ENCODE measurements at places on chromosomes 3 and 15.

GRCh38 chr3:116256843-116257485 is 188.3 kb downstream of the LSAMP start:
- DNase-seq = no peak

- DNase-seq = no peak
These were observed 7.4 kb upstream of the CCDC33 start for GRCh38 chr15:74228723-74229081.

DNA sequence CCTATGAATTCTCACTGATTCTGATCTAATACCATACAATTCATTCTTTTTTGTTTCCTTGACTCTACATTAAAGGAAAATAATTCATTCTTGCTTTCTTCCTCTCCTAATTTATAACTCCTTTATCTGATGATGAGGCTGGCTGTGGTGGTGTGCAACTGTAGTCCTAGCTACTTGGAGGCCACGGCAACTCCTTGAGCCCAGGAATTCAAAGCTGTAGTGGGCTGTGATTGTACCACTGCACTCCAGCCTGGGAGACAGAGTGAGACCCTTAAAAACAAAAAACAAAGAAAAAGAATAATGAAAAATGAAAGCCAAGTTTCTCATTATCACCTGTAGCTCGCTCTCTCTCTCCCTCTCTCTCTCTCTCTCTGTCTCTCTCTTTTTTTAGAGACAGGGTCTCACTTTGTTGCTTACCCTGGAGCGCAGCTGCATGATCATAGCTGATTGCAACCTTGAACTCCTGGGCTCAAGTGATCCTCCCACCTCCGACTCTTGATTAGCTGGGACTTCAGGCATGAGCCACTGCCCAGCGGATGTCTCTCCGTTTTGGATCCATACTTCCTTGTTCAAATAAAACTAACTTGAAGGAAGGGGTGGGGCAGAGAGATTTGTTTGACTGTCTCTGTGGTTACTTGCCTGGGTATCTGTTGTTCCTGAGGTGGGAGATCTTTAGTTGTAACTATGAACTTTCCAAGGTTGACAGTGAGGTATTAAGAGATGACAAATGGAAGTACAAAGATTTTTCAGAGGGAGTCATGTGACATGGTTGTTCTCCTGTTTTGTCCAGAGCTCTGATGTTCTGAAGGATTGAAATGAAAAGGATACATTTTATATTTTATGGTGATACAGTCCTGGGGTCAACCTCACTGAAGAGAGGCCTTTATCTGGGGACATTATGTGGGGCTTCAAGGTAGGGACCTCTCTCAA is 46.9 kb downstream of the STARD9 start:
- DNase-seq = no peak

GRCh38 chr3:108552267-108553159 is 36.7 kb downstream of the CIP2A start:
- no peak for DNase-seq

DNA sequence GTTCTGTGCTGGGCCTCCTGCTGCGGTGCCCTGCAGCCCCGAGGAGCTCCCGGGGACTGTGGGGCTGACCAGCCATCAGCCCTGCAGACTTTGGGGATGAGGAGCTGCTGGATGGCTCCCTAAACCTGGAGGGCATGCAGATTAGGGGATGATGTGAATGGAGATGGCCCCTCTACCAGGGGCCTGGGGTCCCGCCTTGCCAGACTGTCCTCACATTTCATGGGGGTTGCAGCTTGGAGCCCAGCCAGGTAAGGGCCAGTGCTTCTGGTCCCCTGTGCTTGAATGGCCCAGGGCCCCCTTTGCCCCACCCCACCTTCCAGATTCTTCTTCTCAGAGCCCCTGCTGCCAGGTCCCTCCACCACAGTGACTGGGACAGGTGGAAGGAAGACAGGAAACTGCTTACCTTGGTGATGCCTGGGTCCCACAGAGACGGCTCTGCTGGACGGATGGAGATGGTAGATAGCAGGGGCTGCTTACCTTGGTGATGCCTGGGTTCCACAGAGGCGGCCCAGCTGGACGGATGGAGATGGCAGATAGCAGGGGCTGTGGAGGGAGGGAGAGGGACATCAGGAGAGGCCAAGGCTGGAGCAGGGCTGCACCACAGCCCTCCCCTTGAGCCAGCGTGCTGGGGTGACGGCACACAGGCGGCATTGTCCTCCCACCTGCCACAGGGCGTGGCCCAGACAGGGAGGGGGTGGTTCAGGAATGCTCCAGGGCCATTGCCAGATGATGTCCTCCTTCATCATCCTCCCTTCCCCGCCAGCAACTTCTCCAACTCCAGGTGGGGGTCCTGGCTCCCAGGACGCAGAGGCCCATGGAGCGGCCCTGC is at the start of gene SPTBN5:
SPTBN5 (minus strand) TSS at position 632 of the 829 bp plus-strand sequence; CDS start at position 76, 556 bp downstream.
- DNase-seq = no peak

DNA sequence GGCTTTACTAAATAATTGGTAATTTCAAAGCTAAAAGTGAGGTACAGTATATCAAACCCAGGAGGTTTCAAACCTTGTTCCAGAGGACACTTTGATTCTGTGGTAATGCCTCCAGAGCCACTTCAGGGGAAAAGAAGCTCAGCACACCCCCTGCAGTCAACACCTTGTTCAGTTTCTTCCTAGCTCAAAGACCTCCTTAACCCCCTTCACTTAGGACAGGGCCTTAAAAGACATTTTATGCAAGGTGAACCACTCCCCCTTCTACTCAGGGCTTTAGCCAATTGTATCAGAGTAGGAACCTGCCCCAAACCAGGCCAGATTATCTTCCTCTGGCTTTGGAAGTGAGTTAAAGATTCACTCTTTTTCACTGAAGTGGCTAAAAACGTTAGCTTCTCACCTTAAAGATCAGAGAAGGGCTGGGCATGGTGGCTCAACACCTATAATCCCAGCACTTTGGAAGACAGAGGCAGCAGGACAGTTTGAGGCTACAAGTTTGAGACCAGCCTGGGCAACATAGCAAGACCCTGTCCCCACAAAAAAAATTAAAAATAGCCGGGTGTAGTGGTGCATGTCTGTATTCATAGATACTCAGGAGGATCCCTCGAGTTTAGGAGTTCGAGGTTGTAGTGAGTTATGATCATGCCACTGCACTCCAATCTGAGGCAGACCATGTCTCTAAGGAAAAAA is 3.4 kb downstream of the DENND6A start:
- DNase-seq = no peak

- DNase-seq = no peak
These were observed 117.2 kb upstream of the KCNMB2 start for GRCh38 chr3:178419071-178419470.

- DNase-seq = no peak
These were observed 418.1 kb downstream of the EPHA6 start for GRCh38 chr3:97232393-97233034.

DNA sequence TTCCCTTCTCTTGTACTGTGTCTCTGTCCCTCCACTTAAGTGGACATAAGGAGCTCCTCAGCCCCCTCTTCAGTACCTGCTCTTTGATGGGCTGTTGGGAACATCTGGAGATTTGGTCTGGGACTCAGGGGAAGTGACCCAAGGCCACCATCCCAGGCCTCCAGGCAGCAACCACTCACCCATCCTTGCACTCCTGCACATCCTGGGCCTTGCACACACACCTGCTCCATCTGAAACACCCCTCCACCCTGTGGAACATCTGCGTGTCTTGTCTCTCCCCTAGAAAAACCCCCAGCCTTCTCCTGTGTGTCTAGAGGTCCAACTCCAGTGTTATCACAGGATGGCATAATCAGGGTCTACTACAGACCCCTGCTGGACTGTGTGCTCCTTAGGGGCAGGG is 74.3 kb downstream of the ABTB1 start:
- no peak for DNase-seq

DNA sequence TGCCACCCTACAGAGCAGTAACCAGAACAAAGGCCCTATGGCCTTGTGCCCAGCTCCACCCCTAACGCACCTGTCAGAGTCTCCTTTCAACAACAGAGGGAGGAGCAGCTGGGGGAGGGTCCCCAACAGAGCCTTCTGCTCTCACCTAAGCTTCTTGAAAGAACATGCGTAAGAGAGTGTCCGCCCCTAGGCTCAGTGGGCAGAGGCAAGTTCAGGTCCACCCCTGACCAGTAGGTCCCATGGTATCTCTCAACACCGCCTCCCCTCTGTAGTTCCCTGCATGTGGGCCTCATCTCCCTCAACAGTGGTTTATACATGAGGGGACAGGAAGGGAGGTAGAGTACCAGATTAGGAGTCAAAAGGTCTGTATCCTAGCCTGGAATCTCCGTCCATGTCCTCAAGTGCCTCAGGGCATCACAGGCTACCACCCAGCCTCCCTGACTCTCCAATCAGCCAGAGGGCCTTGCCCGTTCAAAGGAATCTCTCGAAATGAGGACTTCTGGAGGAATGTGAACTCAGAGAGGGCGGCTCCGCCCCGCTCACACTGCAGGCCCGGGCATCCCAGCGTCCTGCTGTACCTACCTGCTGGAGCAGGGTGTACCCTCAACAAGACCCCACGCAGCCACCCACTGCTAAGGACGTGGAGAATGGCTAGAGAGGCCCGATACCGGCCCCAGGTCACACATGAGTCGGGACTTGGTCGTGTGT is 680 bp downstream of the POC1A start:
- no peak for DNase-seq

Measured in cortex of kidney (tissue), 1 donor.